Activated CD4-positive, alpha-beta T cell treated with anti-CD3 and anti-CD28 coated beads, Interleukin-2, amount 50 U/mL, for 4 hours (primary cell): ENCODE measurements at places on chromosomes 4 and X.

- no peak for DNase-seq
Measured at GRCh38 chrX:7852166-7852565, 9.2 kb downstream of the VCX start.

- no peak for DNase-seq
Measured at GRCh38 chr4:155220025-155220424, 11.6 kb downstream of the NPY2R start.

GRCh38 chrX:47936224-47936939 is 67.4 kb downstream of the ZNF182 start:
- DNase-seq, result no peak

- no peak for DNase-seq
Measured at GRCh38 chrX:12319003-12319519, 180.8 kb downstream of the FRMPD4 start.

GRCh38 chr4:86249074-86249473 is 110.8 kb downstream of the MAPK10 start:
- no peak for DNase-seq

DNA sequence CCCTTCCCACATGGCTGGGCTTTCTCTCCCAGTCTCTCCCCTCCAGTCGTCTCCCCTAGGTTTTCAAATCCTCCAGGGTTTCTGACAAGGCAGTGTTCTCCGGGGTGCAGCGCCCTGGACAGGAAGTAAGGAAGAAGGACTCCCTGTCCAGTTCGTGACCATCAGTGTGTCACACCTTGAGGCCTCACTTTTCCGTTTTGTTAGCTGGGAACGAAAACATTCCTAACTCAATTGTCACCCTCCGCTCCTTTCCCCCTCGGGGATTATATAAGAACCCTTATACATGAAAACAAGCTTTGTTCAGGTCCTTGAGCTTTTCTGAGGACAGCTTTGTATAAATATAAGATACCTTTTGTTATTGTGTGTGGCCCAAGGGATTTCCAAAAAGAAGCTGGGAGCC is 92.1 kb downstream of the KDR start:
- DNase-seq, result no peak
